Activated CD4-positive, alpha-beta T cell treated with anti-CD3 and anti-CD28 coated beads for 36 hours (primary cell): ENCODE measurements at places on chromosomes 2 and 18.

DNA sequence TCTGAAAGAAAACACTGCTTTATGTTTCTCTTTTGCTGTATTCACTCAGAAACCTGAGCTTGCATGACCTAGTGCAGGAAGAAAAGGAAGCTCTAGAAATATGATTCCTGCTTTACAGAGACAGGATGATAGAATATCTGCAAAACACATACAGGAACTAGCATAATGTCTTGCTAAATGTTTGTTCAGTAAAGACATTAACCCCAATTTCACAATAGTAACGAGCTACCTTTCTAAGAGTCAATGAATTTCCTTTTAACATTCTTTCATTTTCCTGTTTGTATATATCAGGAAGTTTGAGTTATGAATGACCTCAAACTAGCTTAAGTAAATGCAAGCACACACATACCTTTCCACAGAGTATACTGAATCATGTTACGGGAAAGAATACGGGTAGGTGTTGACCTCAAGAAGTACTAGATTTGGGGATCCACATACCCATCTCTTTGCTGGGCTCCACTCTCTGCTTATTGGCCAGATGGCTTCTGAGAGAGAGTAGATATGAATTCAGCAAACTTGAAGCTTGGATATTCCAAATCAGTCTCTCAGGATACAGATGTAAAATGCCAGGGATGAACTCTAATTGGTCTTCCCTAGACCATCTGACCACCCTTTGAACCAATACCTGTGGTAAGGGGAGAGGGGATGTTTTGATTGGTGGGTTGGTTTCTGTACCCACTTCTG is 18.2 kb upstream of the ACSL3 start:
- no peak for DNase-seq

DNA sequence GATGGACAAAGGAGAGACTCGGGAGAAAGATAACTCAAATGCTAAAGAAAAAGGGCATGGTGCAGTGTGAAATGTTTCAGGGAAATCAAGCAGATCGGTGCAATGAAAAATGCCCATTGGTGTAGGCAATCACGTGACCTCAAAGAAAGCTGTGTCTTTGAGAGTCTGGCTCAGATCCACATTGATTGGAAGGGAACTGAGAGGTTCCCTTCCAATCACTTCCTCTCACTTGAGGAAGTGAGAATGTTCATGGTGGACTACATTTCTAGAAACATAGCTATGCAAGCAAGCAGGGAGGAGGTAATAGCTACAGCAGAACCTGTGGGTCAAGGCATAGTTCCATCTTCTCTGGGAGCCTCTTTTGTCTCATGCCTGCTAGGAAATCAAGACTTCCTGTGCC is 187.4 kb downstream of the LPIN1 start:
- DNase-seq = no peak

- no peak for DNase-seq
Measured at GRCh38 chr18:57733861-57734260, 69.3 kb downstream of the ATP8B1 start.

DNA sequence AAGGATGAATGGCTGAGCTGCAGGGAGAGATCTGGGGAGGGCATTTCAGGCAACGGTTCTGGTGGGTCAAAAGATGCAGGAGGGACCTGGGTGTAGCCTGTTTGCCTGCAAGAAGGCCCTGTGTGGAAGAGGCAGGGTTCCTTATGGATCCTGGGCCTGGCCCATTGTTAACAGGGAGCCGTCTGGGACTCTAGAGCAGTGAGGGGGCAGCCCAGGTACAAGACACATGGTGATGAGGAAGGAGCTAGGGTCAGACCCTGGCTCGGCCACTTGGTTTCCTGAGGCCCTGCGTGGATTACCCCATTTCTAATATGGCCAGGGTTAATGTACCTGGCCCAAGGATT is 124.9 kb downstream of the GLI2 start:
- no peak for DNase-seq

- DNase-seq = no peak
Measured at GRCh38 chr2:65722028-65722778, 289.8 kb upstream of the SPRED2 start.

- DNase-seq = no peak
Measured at GRCh38 chr18:46759890-46760289, 3.0 kb upstream of the ST8SIA5 start.
